ENCODE measurements at places on chromosomes 1 and 21. TPM values are rescaled to one million over a fixed set of nuclear protein-coding genes. Genes with fewer than 3 reads are reported as not detected.

DNA sequence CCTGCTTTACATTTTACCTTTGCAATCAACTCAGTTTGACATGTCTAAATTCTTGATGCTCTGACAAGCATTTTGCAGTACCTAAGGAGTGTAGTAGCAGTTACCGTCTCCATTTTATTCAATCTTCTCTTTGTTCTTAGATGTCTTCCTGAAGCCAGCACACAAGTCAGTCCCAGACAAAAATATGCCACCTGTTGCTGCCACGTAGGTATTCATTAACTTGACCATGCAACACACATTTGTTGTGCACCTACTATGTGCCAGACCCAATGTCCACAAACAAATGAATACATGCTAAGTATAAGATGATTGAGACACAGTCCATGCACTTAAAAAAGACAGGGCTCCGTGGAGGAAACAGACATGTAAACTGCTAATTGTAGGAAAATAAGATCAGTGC is 81.5 kb upstream of the NGF start:
- no peak for DNase-seq

CELA2A gene
- not detected for total RNA-seq

GRCh38 chr1:218412171-218412570 is 67.0 kb downstream of the TGFB2 start:
- DNase-seq: no peak

DNA sequence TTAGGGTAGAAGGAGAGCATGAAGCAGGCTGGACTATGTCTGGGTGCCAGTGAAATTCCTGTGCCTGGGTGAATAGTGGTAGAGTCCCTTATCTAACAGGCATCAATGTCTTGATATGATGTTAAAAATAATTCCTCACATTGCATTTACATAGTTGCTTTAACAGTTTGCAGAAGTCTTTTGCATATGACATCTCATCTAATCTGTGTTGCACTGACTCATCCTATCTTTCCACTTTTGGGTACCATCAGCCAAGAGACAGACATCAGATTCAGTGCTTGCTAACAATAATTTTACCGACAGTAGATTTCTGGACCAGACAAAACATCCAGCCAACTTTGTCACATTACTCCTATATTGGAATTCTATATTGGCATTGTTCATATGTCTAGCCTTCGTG is 92.5 kb downstream of the WDR64 start:
- no peak for DNase-seq

DNA sequence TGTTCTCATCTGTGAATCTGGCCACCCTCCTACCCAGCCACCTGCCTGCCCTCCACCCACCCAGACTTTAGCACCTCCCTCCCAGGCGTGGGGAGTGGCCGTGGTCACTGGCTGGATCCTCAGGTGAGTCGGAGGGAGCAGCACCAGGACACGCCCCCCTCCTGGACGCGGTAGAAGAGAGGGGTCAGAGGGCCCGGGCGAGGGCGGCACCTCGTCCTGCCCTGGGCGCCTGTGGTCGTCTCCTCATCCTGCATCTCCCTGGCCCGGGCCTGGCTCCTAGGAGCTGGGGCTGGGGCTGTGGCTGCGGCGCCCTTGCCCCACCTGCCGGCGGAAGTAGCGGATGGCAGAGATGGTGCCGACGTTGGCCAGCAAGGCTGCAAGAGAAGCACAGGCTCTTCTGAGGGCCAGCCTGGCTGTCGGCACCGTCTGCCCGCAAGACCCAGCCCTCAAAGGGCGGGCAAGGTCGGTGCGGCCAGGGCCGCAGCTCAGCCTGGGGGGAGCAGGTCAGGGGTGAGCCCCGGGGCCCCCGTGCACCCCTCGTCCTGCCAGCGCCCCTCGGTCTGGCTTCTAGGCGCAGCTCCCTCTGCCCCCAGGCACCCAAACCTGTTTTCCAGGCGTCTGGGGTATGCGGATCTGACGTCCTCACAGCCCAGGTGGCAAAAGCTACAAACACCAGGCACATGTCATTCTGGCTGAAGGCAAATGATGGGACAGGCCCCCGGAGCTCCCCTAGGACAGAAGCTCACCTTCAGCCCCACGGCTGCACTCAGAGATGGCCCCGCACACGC is 5.8 kb downstream of the PERM1 start:
- DNase-seq: no peak

DNA sequence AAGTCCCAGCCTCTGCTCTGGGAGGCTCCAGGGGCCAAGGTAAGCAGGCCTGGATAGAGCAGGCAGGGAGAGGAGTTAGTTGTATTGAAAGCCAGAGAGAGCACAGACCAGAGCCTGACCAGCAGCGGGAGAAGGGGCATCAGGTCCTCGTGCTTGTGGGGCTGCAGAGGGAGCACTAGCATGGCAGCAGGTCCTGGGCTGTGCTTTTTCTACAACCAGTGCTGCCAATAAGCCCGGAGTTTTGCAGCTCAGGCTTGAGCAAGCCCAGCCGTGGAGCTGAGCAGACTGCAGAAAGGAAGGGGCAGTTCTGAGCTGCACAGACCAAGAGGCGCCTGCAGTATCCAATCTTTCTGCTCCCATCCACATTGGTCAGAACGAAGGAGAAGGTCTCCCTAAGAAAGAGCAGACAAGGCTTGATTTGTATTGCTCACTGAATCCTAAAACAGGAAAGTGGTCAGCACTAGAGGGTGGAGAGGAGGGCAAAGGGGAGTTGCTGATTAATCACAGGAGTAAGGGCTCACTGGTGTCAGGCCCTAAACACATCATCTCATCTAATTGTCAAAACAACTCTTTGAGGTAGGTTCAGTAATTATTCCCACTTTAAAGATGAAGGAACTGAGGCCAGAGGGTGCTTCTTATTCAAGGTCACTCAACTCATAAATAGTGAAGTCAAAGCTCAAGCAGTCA is 2.7 kb downstream of the DENND2D start:
- no peak for DNase-seq

GRCh38 chr1:27138368-27138767 is 16.6 kb downstream of the SLC9A1 start:
- no peak for DNase-seq

GRCh38 chr1:40308036-40308727 is 8.9 kb downstream of the COL9A2 start:
- no peak for DNase-seq

DNA sequence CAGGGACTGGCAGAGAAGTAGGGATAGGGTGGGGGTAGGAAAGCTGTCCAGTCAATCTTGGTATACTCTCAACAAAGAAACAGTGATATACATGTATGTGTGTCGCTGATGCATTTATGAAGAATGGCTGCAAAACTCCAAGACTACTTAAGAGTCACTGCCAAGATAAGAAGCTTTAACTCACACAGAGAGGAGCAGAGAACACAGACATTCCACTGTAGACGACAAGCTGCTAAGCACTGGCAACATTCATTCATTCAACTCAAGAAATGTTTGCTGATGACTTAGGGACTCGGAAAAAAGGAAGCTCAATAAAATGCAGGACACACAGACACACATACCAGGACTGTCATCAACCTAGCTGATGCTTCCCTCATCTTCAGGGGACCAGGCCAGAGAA is 5.5 kb downstream of the CTNNBIP1 start:
- no peak for DNase-seq
